Foreskin fibroblast (primary cell): ENCODE measurements at places on chromosomes 6 and 20.

GRCh38 chr6:167572106-167572505, 247.2 kb downstream of the TTLL2 start:
- no peak for DNase-seq

DNA sequence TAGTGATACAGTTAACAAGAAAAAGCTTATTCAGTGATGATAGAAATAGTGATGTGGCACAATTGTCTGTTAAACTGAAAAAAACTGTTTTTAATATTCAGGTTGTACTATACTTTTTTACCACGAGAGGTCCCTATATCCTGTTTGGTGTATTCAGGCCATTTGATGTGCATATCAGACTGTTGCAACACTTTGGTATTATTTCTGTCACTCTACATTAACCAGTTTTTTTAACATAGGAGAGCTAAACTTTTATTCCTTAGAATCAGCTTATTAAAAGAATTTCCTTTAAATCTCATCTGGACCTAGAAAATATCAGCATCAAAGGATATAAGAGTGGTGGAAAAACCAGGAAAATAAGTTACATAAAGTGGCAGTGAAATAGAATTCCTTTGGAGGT, 36.8 kb downstream of the TSPYL4 start:
- no peak for DNase-seq

- no peak for DNase-seq
Observed at GRCh38 chr20:48912065-48912464, 9.4 kb upstream of the ARFGEF2 start.

DNA sequence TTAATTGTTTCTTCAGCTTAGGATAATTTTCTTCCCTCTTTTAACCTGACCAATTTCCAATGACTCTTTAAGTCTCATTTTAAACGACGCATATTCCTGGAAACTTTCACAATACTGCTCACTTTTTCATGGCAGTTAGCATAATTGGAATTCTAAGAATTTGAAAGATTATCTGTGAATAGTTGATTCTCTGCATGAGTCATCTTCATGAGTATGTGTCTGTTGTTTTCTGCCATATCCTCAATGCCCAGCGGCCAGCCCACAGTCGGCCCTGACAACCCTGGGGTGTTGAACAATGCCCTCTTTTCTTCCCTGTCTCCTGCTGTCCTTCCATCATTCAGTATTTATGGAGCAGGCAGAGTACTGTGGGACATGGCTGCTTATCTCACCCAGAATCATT, 554.2 kb downstream of the CDH26 start:
- DNase-seq = peak; percentile 18

GRCh38 chr6:33091957-33092356, 16.2 kb downstream of the HLA-DPB1 start:
- no peak for DNase-seq

- DNase-seq = peak; percentile 32
Observed at GRCh38 chr6:40999569-40999968, 39.5 kb downstream of the UNC5CL start.

- no peak for DNase-seq
Observed at GRCh38 chr20:50887576-50887975, 43.7 kb downstream of the ADNP start.
